DMS 273 treated with DMSO at 0.1 percent for 48 hours (cell line): ENCODE measurements at places on chromosomes 5 and 9.

- no peak for DNase-seq
Measured at GRCh38 chr5:1657161-1657741, 133.5 kb upstream of the LPCAT1 start.

DNA sequence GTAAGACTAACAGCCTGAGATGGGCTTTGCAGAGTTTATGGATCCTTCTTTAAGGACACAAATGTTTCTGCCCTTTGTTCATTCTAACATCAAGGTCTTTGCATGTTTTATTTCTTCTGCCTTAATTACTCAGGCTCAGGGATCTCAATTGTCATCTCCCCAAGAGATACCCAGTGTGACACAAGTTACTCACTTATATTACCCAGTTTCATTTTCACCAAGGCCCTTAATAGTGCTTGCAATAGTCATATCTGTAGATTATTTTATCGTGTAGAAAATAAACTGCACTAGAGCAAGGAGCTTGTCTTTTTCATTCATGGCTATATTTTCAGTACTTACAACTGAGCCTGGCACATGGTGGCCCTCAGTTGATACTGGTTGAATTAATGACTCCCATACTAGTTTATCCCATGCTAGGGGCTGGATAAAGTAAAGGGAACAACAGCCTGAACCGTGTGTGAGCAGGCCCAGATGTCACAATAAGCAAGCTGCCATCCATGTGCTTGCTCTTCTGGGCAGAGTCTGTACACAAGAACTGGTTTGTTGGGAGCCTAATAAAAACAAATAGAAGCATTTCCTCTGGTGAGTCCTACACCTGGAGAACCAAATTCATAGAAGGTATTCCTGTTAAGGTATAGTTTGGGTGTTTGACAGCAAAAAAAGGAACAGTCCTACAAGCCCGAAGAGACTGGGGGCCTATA is 112.5 kb upstream of the CD180 start:
- DNase-seq, result no peak

DNA sequence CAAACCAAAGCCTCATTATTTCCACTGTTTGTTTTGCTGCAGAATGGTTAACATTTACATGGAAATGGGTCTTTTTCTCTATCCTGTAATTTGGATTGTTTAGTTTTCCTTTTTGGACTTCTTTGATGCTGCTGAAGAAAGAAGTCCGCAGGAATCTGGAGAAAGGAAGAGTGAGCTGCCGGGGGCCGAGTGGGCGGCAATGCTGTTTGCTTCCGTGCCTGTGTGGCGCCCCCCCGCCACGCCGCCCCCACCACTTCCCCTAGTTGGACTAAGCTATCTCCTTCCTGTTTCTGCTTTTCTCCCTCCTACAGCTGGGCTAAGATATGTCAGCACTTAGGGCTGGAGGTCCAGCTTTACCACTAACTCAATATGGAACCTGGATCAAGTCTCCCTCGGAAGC is 39.7 kb downstream of the ACTL7B start:
- DNase-seq, result no peak

DNA sequence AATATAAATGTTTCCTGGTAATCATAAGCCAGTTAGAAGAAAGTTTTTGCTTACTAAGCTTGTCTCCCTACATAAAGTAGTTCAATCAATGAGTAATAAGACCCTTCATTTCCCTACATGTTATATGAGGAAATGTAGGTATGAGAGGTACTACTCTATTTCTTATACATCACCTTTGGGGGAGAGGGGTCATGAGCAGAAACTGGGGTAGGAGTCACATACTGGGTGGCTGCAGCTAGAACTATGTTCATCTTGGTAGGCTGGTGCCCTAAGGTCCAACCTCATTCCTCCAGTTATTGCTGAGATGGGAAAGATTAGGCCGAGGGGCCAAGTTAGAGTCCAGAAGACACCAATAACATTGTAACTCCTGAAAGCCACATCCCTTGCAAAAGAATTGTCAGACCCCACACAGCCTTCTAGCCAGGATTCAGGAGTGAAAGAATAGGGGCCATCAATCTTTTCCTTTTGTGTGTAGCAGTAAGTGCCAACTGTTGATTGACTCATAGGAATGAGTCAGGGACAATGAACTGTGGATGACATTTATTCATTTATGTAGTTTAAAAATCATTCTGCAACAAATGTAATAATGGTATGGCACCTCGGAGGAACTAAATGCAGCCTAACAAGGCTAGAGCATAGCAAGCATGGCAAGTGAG is 21.6 kb upstream of the SREK1 start:
- no peak for DNase-seq

DNA sequence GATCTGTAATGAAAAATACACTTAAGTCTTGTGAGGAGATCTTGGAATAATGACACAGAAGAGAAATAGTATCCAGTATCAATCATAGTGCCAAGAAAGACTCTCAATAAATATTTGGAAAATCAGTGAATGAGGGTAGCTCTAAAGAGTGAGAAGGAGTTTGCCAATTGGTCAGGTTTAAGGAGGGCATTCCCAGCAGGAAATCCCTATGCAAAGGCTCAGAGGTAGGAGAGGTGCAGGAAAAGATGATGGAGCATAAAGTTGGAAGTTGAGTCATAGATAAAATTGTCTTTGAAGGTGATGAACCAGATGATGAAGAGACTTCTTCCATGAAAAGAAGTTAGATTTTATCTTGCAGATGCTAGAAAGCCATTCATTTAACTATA is 27.8 kb downstream of the TNPO1 start:
- no peak for DNase-seq

DNA sequence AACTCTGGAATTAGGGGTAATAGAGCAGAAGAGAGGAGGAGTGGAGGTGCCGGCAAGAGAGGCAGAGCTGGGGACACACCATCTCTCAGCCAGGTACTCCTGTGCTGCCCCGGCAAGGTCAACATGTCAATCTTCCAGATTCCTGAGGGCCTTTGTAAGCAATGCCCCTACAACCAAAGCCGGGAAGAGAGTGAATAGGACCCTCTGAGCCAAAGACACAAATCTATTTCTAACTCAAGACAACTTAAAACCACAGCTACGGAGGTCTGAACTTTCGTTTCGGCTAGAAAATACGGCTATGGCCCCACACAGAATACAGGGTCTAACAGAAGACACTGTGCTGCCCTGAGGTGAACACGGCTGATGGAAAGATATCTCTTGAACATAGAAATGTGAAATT is 66.6 kb downstream of the SERINC5 start:
- DNase-seq, result no peak
